ENCODE measurements at places on chromosomes 6 and 20. TPM values are rescaled to one million over a fixed set of nuclear protein-coding genes. Genes with fewer than 3 reads are reported as not detected.

- DNase-seq, result peak; percentile 57
- peaks cover 8% of the 10 kb centered on the region for H3K36me3 ChIP-seq
- H3K27ac ChIP-seq, result peak overlapping the region; percentile 87
- no peaks in the 10 kb centered on the region for H3K27me3 ChIP-seq
Measured at GRCh38 chr20:51531141-51531710, 11.3 kb downstream of the NFATC2 start.

- no peak for DNase-seq
- H3K4me1 ChIP-seq, result no peaks in the 10 kb centered on the region
- H3K27me3 ChIP-seq, result peaks cover 4% of the 10 kb centered on the region
- H3K27ac ChIP-seq, result no peak overlapping the region
Measured at GRCh38 chr6:136475686-136476085, 74.5 kb downstream of the MAP7 start.

DNA sequence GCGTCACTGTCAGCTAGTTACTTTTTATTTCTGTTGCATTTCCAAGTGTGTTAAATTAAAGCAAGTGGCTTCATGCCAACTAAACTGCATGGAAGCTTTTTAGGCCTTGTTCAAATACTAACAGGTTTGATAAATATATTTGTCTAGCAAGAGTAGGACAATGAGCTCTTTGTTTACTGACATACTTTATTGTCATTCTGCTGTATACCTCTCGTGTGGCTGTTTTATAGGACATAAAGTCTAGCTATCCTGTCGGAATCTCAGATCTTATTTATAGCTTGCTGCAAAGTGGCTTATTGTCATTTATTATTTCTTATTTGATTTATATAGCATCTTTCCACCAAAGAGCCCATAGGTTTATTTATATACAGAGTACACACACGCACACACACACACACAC, 711.1 kb downstream of the KIF16B start:
- H3K36me3 ChIP-seq, result no peaks in the 10 kb centered on the region
- H3K4me1 ChIP-seq, result no peaks in the 10 kb centered on the region
- H3K27ac ChIP-seq, result no peak overlapping the region
- H3K27me3 ChIP-seq, result no peaks in the 10 kb centered on the region
- H3K4me3 ChIP-seq, result no peak overlapping the region
- no peak for DNase-seq

GRCh38 chr6:15522026-15522425, 140.8 kb downstream of the DTNBP1 start:
- no peak overlapping the region for H3K4me3 ChIP-seq
- H3K27ac ChIP-seq, result no peak overlapping the region
- H3K4me1 ChIP-seq, result no peaks in the 10 kb centered on the region
- H3K36me3 ChIP-seq, result peaks cover 71% of the 10 kb centered on the region
- DNase-seq, result no peak
- H3K27me3 ChIP-seq, result no peaks in the 10 kb centered on the region

DNA sequence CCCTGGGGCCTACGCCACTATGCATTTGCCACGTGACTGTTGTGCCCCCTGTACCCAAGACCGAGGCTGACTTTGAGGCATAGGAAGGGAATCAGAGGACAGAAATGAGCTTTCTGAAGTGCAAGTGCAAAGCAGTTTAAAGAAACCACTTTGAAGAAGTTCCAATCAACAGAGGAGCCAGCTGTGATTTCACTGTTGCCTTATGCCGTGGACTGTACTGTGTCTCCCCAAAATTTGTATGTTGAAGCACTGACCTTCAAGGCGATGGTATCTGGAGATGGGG, 111.1 kb downstream of the JPH2 start:
- H3K4me1 ChIP-seq, result peaks cover 55% of the 10 kb centered on the region
- H3K27me3 ChIP-seq, result peaks cover 3% of the 10 kb centered on the region
- H3K27ac ChIP-seq, result no peak overlapping the region
- DNase-seq, result no peak

DNA sequence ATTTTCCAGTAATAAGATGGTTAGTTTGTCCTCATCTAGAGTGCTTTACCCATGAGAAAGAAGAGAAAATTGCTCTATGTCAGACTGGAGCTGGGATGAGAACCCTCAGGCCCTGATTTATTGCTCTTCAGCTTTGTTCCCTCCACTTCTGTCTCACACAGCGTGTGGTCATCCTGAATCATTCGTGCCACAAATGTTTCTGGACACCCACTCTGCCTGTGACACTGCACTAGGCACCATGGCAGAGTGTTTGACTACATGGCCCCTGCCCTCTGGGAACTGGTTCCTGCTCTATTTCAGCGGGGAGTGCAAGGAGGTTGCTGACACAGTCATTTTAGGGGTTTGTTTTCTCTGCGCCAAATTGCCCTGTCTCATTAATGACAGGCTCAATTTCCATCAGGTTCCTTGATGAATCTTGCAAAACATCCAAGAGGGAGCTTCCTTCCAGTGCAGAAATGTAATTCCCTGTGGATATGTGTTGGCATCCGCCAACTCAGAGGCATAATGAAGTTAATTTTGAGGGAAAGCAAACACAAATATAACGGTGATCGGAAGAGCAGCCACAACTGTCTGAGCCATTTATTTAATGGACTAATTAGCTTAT, 207.5 kb downstream of the CLIC5 start:
- DNase-seq, result no peak
- H3K4me3 ChIP-seq, result no peak overlapping the region
- H3K27me3 ChIP-seq, result no peaks in the 10 kb centered on the region
- no peaks in the 10 kb centered on the region for H3K4me1 ChIP-seq
- no peak overlapping the region for H3K27ac ChIP-seq

DNA sequence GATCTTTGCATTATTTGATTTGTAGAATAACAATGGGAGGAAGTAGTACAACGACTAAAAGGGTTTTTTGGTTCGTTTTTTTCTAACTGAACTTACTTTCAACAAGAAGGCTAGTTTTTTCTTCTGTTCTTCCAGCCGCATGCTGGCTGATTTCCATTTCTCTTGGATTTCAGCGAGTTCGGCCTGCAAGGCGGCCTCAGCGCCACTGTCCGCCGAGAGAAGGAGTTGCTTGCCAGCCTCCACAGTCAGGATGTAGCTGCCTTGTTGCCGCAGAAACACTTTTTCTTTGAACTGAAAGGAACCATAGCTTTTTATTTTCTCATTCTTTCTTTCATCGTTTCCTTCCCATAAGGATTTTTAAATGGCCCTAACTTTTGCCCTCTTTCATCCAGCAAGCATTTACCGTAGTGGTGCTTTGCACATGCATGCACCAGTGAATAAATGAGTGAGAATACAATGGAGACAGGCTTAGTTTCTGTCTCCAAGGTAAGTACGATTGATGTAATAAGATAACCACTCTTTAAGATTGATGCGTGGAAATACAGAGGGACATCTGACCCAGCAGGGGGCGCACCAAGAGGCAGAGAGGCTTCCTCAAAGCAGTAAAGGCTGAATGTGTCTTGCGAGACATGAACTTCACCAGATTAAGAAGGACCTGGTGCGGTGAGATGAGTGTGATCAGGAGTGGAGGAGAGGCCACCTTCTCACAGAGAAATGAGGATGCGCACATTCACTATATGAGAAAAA, 398.8 kb downstream of the ESR1 start:
- H3K4me3 ChIP-seq, result no peak overlapping the region
- peak; percentile 35 for DNase-seq
- no peaks in the 10 kb centered on the region for H3K27me3 ChIP-seq
- H3K27ac ChIP-seq, result no peak overlapping the region
- no peaks in the 10 kb centered on the region for H3K4me1 ChIP-seq

DNAH8 gene
- 0.12 TPM for total RNA-seq

Measured in T-cell (primary cell).